ENCODE measurements at places on chromosomes 12 and 14.

DNA sequence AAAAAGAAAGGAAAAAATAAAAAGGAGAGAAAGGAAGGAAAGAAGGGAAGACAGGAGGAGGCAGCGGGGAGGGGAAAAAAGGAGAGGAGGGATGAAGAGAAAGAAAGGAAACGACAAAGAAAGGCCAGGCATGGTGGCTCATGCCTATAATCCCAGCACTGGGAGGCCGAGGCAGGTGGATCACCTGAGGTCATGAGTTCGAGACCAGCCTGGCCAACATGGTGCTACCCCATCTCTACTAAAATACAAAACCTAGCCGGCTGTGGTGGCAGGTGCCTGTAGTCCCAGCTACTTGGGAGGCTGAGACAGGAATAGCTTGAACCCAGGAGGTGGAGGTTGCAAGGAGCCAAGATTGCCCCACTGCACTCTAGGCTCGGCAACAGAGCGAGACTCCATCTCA lies 18.4 kb downstream of the ATXN2 start:
- DNase-seq: no peak

DNA sequence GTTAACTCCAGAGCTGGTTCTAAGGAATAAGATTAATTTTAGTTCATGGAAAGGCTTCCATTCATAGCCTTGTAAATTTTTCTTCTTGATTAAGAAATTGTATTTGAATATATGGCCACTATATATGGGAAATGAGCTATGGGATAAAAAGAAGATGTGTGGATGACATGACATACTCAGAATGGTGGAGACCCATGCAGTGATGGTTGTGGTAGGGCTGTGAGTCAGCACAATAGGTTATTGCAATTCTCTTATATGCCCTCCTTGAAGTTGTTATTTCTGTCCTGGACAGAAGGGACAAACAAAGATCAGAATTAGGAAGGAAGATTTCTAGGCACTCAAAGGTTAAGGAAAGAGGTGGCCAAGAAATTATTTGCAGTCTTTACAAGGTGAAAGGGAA lies 21.5 kb downstream of the RASSF9 start:
- no peak for DNase-seq

DNA sequence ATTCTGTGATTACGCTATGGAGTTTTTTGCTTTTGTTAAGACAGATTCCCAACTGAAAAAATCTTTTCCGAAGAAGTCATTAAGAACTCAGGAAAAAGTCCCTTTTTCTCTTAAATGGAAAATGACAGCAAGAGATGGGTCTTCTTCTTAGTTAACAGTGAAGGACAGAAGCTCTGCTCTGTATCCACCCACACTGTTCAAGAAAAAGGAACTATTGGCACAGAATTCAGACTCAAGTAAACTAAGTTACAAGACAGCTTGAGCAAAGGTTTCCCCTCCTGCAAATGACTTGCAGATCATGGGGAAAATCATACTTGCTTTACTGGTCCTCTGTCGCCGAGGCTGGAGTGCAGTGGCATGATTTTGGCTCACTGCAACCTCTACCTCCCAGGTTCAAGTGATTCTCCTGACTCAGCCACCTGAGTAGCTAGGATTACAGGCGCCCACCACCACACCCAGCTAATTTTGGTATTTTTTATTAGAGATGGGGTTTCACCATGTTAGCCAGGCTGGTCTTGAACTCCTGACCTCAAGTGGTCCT lies 137.1 kb upstream of the AEBP2 start:
- DNase-seq: no peak

DNA sequence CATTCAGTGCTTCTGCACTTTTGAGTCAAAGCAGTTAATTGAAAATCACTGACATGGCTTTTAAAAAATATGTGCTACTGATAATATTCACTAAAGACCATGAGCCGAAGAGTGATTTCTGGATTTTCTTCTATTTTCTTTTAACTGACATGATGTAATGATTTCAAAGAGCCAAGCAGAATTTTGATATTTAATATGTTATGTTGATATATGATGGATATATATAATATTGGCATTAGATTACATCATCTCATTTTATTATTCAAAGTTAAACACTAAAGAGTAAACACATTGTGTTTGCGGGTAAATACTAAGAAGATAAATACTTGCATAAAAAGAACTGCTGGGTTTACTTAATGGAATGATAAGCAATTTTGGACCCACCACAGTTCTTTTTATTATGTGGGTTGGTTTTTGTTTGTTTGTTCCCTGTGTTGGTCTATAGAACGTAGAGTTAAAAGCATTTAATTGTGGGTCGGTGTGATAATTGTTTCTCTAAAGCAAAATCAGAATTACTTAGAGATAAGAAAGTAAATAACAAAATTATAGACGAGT lies 692 bp downstream of the SPIC start:
- no peak for DNase-seq

DNA sequence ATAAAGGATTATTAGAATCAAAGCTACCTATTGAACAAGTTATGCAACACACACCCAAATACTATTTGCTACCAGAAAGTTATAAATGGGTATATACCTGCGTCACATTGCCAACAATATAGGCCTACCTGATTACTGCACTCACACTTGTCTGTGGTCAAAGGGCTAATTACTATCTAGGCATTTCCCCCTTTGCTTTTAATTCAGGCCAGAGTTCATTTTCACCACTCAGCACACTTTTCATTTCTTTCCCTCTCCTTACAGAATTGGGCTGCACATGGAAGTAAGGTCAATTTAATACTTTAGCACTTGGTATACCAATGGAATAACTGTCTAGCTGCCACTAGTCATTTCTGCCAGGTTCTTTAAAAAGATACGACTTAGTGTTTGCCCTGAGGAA lies 1.7 kb downstream of the SOS2 start:
- DNase-seq: no peak

- no peak for DNase-seq
These were observed 86.3 kb downstream of the TMEM132C start for GRCh38 chr12:128353301-128353700.

GRCh38 chr14:61385002-61385685 lies 63.8 kb downstream of the PRKCH start:
- DNase-seq: no peak

DNA sequence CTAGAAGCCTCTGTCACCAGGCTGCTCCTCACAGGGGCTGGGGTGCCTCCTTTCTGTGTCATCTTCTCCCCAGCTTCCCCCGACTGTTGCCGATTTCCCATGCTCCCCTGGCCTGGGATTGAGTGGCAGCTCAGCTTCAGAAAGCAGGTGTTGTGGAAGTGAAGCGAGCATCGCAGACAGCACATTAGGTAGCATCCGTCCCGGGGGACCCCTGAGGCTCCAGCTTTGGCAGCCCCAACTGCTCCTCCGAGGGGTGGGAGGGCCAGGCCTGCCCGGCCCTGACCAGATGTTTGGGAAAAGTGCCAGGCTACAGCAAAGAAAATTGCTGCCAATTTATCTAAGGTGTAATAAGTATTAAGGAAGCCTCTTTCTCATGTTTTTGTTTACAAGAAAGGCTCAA lies 1045.6 kb downstream of the BCL11B start:
- no peak for DNase-seq

DNA sequence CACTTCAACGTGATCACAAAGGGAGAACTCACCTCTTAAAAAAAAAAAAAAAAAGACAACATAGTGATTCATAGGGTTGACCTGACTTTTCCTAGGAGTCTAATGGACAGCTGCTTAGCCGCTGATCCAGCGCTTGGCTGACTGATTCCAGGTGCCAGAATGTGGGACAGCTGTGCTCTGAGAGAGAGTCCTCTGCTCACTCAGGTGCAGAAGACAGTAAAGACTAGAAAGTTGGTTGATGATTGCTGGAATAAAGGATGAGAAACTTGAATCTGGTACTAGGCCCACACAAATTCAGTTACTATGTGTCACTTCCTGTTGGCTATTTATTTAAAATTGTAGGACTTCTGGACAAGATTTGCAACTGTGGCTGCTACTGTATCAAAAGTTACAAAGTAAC lies 229.4 kb downstream of the CHST11 start:
- DNase-seq: no peak

- no peak for DNase-seq
These were observed 82.8 kb downstream of the TNFAIP2 start for GRCh38 chr14:103206023-103206481.

DNA sequence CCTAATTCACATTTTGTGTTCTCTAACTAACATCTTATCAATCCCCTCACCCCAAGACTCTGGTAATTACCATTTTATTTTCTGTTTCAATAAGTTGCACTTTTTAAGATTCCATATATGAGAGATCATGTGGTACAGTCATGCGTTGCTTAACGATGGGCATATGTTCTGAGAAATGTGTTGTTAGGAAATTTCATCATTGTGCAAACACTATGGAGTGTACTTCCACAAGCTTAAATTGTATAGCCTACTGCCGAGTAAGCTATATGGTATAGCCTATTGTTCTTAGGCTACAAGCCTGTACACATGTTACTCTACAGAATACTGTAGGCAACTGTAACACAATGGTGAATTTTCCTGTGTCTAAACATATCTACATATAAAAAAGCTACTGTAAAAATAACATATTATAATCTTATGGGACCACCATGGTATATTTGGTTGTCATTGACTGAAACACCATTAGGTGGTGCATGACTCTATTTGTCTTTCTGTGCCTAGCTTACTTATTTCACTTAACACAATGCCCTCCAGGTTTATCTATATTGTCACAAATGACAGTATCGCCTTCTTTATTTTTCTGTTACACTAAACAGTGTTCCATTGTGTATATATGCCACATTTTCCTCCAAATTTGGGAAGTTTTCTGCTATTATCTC lies 473.4 kb upstream of the LMO3 start:
- no peak for DNase-seq

GRCh38 chr12:75960954-75961661 lies 70.5 kb downstream of the PHLDA1 start:
- no peak for DNase-seq

DNA sequence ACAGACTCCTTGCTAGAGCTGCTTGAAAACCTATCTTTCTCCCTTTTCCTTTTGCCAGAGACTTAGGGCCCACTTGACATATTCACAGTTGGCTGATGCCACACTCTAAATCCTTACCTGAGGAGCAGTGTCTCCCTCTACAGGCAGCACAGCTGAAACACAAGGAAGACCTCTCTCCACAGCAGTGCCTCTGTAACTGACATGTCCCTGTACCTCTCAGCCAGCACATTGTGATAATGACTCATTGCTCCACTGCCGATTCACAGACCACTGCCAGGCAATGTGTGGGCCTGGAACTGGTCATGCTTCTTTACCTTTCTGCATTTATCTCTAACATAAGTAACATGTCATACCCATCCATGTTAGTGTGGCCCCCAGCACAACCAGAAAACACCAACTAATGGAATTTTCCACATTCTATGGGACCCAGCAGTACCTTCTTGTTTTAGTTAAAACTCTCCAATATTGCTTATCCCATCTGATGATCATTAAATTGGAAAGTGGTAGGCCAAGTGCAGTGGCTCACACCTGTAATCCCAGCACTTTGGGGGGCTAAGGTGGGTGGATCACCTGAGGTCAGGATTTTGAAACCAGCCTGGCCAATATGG lies 56.5 kb downstream of the GTF2A1 start:
- peak; percentile 38 for DNase-seq

DNA sequence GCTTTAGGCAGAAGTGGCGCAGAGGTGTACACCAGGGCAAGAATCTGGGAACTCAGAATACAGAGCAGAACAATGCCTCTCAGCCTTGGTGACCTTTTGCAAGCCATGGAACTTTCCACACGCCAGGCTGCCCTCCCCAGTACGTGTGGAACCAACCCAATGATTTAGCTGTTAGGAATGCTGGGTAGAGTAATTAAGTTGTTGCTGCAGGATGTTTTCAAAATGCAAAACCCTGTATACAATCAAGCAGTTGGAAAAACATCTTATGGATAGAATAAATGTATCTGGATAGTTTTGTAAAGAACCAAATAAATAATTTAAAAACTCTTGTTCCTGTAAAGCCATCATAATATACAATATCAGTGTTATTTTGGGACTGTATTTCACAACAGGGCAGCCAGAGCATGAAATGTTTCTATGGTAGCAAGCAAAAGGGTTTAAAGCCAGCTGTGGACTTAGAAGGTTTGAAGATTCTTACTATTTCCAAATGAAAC lies 19.4 kb downstream of the PPP1R36 start:
- peak; percentile 61 for DNase-seq

GRCh38 chr14:68487805-68488590 lies 304.9 kb downstream of the ZFP36L1 start:
- no peak for DNase-seq

GRCh38 chr14:37061697-37062096 lies 110.7 kb downstream of the SLC25A21 start:
- DNase-seq: no peak

- no peak for DNase-seq
These were observed 19.7 kb upstream of the CLMN start for GRCh38 chr14:95339301-95339865.

DNA sequence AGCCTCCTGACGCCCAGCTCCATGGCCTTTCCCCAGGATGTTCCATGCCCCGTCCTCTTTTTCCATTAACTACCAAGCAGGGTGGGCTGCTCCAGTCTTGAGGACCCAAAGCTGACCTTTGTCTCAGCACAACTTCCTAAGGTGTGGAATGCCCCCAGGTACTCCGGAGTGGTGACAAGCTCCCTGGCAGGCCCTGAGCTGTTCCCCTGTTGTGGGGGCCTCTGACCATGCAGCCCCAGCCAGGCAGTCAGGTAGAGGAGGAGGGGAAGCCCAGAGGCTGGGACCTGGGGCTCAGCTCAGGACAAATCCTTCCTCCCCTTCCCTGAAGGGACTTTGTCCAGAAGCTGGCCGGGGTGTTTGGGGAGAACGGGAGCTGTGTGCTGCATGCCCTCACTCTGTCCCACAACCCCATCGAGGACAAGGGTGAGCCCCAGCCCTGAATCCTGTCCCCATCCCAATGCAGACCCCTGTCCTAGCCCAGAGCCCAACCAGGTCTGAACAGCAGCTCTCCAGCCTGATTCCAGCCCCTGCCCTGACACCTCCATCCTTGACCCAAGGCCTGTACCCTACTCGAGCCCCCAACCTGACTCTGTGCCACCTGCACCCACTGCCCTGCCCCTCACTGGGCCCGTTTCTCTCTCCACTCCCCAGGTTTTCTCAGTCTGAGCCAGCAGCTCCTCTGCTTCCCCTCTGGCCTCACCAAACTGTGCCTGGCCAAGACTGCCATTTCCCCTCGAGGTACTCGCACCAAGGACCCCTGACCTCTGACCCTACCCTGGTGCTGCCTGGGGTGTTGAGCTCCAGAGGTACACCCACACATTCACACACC lies 4.4 kb downstream of the CARMIL3 start:
- DNase-seq: no peak

DNA sequence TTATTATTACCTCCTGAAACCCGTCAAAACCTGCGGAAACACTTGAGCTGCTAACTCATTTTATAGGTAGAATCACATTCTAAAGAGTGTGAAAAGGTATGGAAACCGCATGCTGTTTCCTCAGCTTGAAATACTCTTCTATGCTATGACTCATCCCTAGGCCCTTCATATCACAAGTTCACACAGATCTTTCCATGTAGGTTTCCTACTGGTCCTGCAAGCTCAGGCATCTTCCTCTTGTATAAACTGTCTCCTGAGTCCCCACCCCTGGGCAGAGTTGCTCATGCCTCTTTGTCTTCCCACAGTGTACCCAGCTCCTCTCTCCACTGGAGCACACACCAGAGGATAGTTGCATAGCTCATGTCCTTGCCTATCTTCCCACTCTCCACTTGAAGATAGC lies 84.7 kb downstream of the CMAS start:
- no peak for DNase-seq
